ENCODE measurements at places on chromosomes 1 and 21.

GRCh38 chr1:6794164-6794563 lies 8.9 kb downstream of the CAMTA1 start:
- no peak for DNase-seq

GRCh38 chr21:37994211-37994610 lies 78.0 kb upstream of the KCNJ6 start:
- no peak for DNase-seq

DNA sequence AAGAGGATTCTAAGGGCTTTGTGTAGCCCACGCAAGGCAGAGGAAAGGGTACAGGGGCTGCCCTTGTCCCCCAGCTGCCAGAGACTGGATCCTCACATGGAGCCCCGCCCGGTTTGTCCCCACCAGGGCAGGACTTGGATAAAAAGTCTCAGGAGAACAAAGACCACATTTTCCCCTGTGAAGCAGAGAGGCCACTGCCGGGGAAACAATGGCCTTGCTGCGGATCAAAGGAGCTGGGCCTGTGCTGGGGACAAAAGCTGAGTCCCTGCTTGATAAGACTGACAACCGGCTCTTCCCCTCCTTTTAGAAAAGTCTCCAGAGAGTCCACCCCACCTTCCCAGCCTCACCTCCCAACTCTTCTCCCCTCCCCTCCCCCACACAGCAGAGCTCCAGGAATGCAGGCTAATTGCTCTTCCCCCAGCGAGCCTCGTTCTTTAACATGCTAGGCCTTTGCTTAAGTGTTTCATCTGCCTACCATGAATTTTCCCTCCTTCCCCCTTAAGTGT lies 142.4 kb downstream of the PLPP3 start:
- DNase-seq: no peak

DNA sequence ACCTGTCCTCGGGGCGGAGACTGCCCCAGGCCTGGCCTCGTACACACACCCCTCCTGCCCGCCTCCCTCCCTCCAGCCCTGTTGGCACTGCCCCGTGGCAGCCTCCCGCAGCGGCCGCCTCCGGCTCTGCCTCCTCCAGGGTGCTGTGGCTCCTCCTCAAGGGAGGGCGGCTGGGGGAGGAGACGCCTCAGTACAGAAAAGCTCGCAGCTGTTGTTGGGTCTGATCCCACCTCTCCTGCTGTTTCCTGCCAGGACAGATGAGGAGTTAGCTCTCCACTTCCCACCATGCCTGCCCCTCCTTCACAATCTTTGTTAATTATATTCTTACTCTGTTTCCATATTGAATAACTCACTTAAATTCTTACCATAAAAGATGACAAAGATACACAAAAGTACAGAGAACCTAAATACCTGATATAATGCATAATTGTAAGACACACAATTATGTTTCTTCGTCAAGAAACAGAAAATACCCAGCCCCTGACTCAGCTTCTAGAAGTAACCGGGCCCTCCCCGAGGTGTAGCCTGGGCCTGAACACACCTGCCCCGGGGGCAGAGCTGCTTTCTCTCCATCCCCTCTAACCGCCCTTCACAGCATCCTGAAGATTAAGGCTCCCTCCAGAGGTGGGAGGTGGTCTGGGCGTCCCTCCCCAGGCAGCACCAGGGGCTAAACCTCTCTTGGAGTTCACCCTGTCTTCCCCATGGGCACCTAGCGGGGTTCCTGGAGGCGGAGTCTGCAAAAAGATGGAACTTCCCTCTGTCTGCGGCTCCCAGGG lies 30.6 kb upstream of the COL6A1 start:
- DNase-seq: no peak
